ENCODE measurements at places on chromosomes 4 and X. TPM values are rescaled to one million over a fixed set of nuclear protein-coding genes. Genes with fewer than 3 reads are reported as not detected.

DNA sequence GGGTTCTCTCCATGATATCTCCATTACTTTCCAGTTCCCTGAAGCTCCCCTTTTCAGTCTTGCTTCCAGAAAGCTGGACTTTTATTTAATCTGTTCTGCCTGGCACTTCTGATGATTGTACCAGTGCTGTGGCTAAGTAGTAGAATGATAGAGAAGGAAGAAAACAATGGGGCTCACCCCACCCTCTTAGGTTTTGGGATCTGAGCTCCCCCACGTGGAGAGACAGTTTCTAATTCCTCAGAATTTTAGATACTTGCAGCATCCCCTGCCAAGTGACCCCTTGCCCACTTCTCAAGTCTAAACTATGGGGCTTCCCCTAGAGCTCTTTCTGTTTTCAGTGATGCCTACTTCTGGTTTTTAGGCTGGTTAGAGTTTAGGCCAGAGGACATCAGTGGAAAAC lies 73.9 kb downstream of the GC start:
- H3K4me3 ChIP-seq, result no peak overlapping the region
- no peaks in the 10 kb centered on the region for H3K27me3 ChIP-seq
- H3K4me1 ChIP-seq, result no peaks in the 10 kb centered on the region
- H3K36me3 ChIP-seq, result no peaks in the 10 kb centered on the region
- no peak for DNase-seq

DNA sequence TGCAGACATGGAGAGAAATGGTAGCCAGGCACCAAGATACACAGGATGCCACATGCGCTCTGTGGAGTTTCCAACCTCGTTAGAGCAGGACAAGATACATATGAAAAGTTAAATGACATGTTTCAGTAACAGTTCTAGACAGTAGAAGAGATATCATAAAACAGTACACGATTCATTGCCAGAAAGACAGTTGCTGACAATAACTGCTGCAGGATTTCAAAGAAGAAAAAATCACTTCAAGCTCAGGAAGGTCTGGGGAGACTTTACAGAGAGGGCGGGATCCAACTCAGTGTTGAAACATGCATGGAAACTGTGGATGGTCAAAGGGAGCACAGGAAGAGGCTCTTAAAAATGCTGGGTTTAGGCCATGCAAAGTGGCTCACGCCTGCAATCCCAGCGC lies 31.0 kb downstream of the DCTD start:
- H3K4me1 ChIP-seq, result no peaks in the 10 kb centered on the region
- H3K4me3 ChIP-seq, result no peak overlapping the region
- no peak overlapping the region for H3K27ac ChIP-seq

- H3K4me3 ChIP-seq, result no peak overlapping the region
- DNase-seq, result no peak
- H3K4me1 ChIP-seq, result no peaks in the 10 kb centered on the region
- no peaks in the 10 kb centered on the region for H3K36me3 ChIP-seq
- no peaks in the 10 kb centered on the region for H3K27me3 ChIP-seq
- H3K27ac ChIP-seq, result no peak overlapping the region
Observed at GRCh38 chr4:17276776-17277175, 235.1 kb downstream of the QDPR start.

The MAGED1 gene
- polyA plus RNA-seq, result 189 TPM

The PPARGC1A gene
- 0.06 TPM for polyA plus RNA-seq

GRCh38 chr4:23333946-23334878 lies 555.6 kb downstream of the PPARGC1A start:
- DNase-seq, result no peak
- no peak overlapping the region for H3K4me3 ChIP-seq
- no peaks in the 10 kb centered on the region for H3K36me3 ChIP-seq
- H3K27me3 ChIP-seq, result no peaks in the 10 kb centered on the region
- H3K4me1 ChIP-seq, result no peaks in the 10 kb centered on the region

DNA sequence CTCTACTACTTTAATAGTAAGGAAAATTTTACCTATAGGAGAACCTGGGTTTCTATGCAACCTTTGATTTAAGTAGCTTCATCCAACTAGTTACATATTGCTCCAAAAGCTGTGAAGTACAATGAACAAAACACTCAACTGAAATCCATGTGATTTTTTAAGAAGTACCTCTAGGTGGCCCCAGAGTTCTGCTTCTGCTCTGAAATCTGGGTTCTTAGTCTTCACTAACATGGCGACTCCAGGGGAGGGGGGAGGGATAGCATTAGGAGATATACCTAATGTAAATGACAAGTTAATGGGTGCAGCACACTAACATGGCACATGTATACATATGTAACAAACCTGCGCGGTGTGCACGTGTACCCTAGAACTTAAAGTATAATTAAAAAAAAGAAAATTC lies 73.4 kb upstream of the MAGEB2 start:
- H3K4me1 ChIP-seq, result no peaks in the 10 kb centered on the region
- no peak overlapping the region for H3K27ac ChIP-seq
- no peaks in the 10 kb centered on the region for H3K36me3 ChIP-seq
- peak; percentile 37 for DNase-seq
- no peaks in the 10 kb centered on the region for H3K27me3 ChIP-seq

The GLA gene
- 20.4 TPM for polyA plus RNA-seq

DNA sequence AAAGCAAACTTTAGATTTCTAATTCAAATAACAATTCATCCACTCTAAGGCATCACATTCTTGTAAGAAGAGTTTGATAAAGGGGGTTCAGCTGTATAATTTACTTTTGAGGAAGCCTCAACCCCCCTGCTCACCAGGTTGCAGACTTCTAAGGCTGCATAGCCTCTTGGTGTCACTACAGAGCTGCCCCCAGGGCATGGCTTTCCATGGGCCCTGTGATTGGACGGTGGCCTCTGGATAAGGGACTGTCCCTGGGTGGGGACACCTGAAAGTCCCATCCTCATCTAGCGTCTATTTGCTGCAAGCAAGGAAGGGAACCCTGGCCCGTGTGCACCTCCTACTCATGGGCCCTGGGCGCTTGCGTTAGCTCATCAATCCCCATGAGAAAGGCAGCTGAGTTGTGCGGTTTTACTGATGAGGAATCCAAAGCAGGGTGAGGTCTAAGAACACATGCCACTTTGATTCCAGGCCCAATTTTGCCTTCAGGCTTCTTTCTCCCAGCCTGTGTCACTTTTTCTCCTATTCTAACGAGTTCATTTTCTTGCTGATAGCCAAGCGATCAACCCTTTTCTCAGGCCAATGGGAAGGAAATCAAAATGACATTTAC lies 51.8 kb downstream of the SCML1 start:
- peak; percentile 13 for DNase-seq
- H3K36me3 ChIP-seq, result no peaks in the 10 kb centered on the region
- no peak overlapping the region for H3K4me3 ChIP-seq

DNA sequence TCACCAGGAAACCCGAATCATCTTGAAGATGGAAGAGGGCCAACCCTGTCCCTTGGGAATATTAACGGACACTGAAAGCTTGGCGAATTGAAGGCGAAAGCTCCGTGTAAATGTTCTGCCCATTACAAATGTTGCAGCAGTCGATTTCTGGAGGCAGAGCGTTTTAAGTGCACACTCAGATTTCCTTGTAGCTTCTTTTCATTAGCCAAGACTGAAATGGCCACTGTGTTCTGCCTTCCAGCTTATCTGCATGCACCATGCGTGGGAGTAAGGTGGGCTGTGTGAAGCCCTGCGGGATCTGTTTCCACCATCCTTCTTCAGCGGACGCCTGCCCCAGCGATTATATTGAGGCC lies 1.3 kb downstream of the SMIM20 start:
- no peak for DNase-seq
- H3K36me3 ChIP-seq, result peaks cover 4% of the 10 kb centered on the region
- no peak overlapping the region for H3K4me3 ChIP-seq
- H3K4me1 ChIP-seq, result peaks cover 10% of the 10 kb centered on the region

- no peaks in the 10 kb centered on the region for H3K36me3 ChIP-seq
- DNase-seq, result no peak
- H3K4me3 ChIP-seq, result no peak within 1 kb of the TSS
- no peaks in the 10 kb centered on the region for H3K4me1 ChIP-seq
- no peaks in the 10 kb centered on the region for H3K27me3 ChIP-seq
- H3K27ac ChIP-seq, result no peak within 1 kb of the TSS
Observed at GRCh38 chr4:105551965-105552746, at the start of gene ARHGEF38. ARHGEF38 (plus strand) TSS chr4:105552620; CDS start chr4:105552766, 146 bp downstream.

DNA sequence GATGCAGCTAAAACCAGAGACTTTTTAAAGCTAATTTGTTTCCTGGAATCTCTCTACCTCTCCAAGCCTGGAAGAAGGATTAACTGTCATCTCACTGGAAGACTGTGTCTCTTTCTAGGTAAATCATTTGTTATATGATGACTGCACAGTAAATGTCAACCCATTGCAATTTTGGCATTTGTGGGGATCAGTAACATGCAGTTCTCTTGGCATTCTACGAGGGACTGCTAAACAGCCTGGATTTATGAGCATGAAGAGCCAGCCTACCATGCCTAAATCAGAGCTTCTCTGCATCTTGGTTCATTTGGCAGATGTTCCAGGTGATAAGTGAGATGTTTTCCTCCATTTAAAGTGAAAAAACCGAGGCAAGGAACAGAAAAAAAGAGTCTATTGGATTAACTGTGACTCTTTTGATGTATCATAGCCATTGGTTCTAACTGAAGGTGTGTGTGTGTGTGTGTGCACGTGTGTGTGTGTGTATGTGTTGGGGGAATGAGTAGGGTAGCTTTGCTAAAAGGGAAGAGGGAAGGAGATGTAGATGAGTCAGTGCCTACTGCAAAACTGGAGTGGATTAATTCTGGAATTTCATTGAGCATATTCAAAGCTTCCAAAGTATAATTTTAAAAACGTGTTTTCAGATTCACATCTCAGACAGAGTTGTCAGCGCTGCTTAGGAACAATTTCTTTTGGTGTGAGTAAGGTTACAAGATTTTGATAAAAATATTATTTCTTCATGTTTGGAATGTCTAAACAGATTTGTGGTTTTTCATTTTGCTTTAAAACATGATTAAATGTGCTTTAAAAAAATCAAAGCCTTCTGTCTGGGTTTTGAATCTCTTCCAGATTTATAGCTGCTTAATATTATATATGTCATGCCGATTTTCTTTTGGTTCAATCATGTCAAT lies 123.2 kb upstream of the LNX1 start:
- H3K4me1 ChIP-seq, result peaks cover 22% of the 10 kb centered on the region
- H3K36me3 ChIP-seq, result no peaks in the 10 kb centered on the region
- 0 out of 2 replicates have a peak overlapping the region, but pooled peaks have one; percentile 24 for H3K4me3 ChIP-seq
- no peak for DNase-seq

DNA sequence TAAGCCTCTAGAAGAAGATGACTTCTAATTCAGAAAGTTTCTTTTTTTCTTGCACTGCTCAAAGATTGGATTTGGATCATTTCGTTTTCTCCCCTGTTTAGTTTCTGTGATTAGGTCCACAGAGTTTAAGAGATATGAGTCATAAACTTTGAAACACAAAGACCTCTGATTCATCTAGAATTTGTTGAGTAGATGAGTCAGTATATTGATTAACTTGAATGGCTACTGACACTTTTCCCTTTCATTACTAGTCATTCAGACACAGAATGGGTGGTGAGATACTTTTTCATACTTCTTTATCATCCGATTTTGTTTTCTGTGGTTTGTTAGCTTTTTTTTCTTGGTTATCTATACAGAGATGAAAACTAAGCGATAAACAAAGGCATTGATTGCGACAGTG lies 34.1 kb upstream of the AFF2 start:
- H3K27me3 ChIP-seq, result no peaks in the 10 kb centered on the region
- DNase-seq, result no peak
- no peaks in the 10 kb centered on the region for H3K4me1 ChIP-seq
- H3K27ac ChIP-seq, result no peak overlapping the region
- no peak overlapping the region for H3K4me3 ChIP-seq

- no peak overlapping the region for H3K4me3 ChIP-seq
- H3K36me3 ChIP-seq, result no peaks in the 10 kb centered on the region
- no peak overlapping the region for H3K27ac ChIP-seq
- DNase-seq, result no peak
- peaks cover 17% of the 10 kb centered on the region for H3K27me3 ChIP-seq
- no peaks in the 10 kb centered on the region for H3K4me1 ChIP-seq
Observed at GRCh38 chr4:148883435-148883834, 441.2 kb upstream of the NR3C2 start.

DNA sequence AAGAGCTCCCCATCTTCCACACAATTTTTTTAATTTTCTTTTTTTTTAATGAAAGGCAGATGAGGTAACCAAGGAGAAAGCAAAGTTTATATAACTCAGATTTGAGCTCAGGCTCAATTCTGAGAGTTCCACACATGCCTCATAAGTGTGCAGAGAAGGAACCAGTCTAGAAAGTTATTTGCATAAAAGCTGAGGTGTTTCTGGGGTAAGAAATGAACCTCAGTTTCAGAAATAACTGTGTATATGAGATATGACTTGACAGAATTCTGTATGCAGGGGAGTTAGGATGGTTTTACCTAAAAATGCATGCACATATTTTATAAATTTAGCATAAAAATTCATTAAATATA lies 51.3 kb downstream of the DTHD1 start:
- no peak overlapping the region for H3K27ac ChIP-seq
- H3K36me3 ChIP-seq, result no peaks in the 10 kb centered on the region
- no peaks in the 10 kb centered on the region for H3K4me1 ChIP-seq
- H3K27me3 ChIP-seq, result no peaks in the 10 kb centered on the region
- DNase-seq, result no peak

DNA sequence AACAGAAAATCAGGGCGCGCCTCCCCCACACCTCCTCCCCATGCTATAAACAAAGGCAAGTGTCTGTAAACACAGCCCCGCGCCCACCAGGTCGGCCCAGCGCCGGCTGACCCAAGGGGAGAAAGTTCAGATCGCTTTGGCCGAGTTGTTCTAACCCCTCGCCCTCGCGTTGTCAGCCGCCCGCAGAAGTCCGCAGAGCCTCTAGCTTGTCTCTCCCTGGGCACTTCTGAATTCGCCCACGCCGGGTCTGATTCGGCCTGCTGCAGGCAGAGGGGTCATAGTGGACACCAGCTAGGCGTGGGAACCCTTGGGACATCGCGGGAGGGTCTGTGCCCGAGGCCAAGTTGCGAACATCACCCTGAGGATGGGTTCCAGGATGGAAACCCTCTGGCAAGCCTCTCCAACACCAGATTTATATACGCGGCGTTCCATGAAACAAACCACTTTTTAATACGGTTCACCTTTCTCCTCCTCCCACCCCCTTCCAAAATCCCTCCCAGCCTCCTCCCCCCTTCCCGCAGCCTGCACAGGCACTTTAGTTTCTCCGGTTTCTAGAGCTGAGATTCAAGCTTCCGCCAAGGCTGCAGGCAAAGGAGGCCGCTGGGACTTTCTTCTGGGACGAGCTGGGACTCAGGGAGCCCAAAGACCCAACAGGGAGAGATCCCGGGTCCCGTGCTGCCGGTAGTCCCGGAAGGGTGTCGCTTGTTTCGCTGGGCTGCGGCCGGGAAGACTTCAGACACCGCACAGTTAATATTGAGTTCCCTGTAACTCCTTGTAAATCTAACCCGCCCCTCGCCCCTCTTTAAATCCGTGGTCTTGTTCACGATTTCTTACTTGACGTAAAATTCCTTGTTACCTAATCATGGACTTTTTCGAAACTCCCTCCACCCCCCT lies 4.7 kb downstream of the HAND2 start:
- no peaks in the 10 kb centered on the region for H3K27me3 ChIP-seq
- peaks cover 40% of the 10 kb centered on the region for H3K36me3 ChIP-seq
- peak; percentile 27 for DNase-seq
- H3K27ac ChIP-seq, result peak overlapping the region; percentile 99
- H3K4me3 ChIP-seq, result peak overlapping the region; percentile 61

The ASB12 gene
- not detected for polyA plus RNA-seq
